ENCODE measurements at places on chromosomes 3 and 15. TPM values are rescaled to one million over a fixed set of nuclear protein-coding genes. Genes with fewer than 3 reads are reported as not detected.

Gene ARHGEF26
- not detected for polyA plus RNA-seq

Gene UROC1
- not detected for polyA plus RNA-seq

Gene CCNDBP1
- 301 TPM for polyA plus RNA-seq

Gene WDR49
- polyA plus RNA-seq: not detected

Gene DPPA2
- polyA plus RNA-seq: not detected

Gene IL17RD
- not detected for polyA plus RNA-seq

Gene STAC
- 0.77 TPM for polyA plus RNA-seq

All from CD4-positive, CD25-positive, alpha-beta regulatory T cell (primary cell).